Epithelial cell of proximal tubule (primary cell): ENCODE measurements at places on chromosomes 3 and 15. TPM values are rescaled to one million over a fixed set of nuclear protein-coding genes. Genes with fewer than 3 reads are reported as not detected.

TUSC7 gene
- total RNA-seq = not detected in 2 replicates

LDHAL6B gene
- not detected in 2 replicates for total RNA-seq

NANOGP8 gene
- total RNA-seq = not detected in 2 replicates

DLL4 gene
- total RNA-seq = 0.07 and 0.69 TPM in 2 replicates

UBAP1L gene
- 0.07 and 0.23 TPM in 2 replicates for total RNA-seq

TIGIT gene
- not detected in 2 replicates for total RNA-seq

CHST2 gene
- total RNA-seq = 1.4 and 2.2 TPM in 2 replicates

KBTBD13 gene
- not detected in 2 replicates for total RNA-seq

WNT7A gene
- 8.6 and 10.3 TPM in 2 replicates for total RNA-seq

DNA sequence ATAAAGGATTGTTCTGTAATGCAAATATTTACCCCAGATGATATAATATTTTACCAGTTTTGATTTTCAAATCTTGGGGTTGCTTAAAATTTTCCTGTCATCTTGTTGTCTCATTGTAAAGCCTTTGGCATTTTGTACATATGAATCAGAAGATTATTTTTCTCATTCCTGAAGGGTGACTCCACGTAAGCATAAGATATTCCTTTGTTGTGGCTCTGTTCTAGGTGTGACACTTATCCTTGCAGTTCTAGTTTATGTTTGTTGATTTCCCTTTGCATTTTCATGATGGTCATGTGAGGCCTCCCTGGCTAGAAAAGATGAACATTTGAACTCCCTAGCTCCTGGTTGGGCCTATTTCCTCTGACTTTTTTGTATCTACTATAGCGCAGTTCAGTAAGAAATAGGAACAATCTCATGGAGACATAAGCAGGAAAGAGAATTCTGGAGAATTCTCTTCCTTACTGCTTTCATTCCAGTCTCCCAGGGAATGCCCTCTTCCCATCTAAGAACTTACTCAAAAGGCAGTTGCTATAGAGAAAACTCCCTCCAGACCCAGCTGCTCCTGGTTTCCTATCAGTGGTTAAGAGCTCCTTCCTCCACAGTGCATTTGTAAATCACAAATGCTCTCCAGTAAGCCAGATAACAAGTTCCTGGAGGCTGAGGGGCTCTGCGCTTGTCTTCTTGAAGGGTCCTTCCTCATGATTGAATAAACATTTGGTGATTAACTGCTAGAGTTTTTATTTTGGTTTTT, 124.7 kb downstream of the WNT5A start:
- DNase-seq = no peak

DNA sequence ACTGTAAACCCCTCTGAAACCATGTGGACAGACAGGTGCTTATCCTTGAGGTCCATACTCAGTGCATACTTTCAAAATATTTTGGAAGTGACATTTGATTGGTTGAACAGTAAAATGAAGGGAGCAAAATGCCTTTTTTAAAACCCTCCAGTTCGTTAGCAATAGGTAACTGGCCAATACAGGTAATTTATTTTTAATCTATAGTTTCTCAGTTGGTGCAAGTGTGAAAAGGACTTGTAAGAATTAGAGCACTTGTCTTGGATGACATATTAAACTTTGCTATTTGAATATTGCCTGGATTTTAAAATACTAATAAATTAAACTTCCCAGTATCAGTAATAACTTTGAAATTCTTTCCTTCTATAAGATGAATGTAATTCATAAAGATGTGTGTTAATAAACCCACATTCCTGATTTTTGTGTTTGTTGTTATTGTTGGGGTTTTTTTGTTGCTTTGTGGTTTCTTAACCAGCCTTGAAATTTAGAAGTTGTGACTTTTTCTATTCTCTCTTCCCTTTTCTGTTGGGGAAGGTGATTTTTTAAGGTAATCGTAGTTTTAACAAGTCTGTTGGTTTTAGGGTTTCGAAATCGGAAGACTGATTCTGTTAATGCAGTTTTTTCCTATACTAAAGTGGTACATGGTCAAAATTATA, 90.0 kb downstream of the STT3B start:
- DNase-seq = no peak

DNA sequence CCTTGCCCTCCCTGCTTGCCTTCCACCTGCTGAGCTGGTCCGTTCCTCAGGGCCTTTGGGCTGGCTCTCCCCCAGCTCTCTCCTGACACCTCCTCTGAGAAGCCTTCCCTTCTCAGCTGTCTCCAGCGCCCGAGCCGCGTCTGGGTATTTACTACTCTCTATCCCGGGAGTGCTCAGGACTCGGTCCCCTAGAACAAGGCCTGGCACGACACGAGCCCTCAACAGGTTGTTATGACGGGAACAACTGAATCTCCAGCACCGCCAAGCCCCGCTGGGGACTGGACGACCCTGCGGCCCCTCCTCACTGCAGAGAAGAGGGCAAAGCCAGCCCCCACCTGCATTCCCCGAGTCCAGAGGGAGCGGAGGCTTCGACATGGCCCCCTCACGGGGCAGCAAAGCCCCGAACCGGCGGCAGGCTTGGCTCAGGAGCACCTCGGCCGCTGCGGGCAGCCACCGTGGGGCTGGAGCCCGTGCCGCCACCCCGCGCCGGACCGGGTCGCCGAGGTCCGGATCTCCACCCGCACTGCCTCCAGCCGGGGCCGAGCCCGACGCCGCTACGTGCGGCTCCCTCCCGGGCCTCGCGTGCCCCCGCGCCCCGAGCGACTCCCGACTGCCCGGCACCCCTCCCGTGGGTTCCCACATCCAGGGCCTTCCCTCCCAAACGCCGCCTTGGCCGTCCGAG, 792 bp downstream of the TPRA1 start:
- no peak for DNase-seq

DNA sequence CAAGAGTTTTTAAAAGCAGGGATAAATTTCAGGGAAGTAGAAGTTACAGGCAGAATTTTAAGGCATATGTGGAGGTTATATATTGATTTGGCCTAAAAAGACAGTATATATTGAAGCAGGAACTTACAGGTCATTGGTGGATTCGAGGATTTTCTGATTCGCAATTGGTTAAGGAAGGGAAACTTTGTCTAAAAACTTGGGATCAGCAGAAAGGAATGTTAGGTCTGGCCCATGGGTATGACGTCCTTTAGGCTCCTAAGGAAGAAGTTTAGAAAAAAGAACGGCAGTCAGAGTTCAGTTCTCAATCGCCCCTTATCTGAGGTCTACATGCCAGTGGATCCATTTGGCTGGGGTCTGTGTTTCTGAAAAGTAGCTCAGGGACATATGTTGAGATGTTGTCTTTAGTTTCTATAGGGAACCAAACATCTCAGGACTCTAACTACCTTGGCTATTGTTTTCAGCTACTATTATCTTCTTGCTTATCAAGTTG, 33.2 kb upstream of the ACP3 start:
- DNase-seq = no peak

- no peak for DNase-seq
Measured at GRCh38 chr3:105539897-105540296, 173.2 kb downstream of the ALCAM start.
